Activated CD4-positive, CD25-positive, alpha-beta regulatory T cell treated with anti-CD3 and anti-CD28 coated beads, Interleukin-2, amount 50 U/mL, for 16 hours (primary cell): ENCODE measurements at places on chromosomes 13 and 19.

- peak; percentile 11 for DNase-seq
Observed at GRCh38 chr13:40974460-40975407, 44.4 kb downstream of the ELF1 start.

DNA sequence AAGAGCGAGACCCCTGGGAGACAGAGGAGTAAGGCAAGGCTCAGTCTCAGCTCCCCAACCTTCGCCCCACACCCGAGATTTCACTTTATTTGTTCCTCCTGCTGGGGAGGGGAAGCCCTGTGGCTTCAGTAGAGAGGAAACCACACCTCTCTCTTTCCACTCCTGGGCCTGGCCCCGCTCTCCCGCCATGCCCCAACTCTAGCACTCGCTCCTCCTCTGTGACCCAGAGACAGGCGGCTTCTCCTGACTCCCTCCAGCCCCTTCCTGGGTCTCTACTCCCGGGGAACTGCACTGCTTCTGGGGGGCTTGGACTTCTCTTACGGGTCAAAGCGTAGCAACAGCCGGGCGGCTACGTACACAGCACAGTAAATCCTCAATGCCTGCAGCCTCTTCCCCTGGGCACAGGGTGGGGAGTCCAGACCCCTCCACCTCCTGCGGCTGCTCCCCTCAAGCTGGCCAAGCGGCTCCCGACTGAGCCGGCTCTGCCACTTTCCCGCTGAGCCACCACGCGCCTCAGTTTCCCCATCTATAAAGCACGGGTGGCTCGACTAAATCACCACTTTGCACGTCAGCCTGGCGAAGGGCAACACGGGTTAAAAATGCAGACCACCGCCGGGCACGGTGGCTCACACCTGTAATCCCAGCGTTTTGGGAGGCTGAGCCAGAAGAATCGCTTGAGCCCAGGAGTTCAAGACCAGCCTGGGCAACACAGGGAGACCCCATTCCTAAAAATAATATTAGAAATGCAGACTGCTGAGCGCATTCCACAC lies 1.4 kb downstream of the RNF126 start:
- peak; percentile 34 for DNase-seq

GRCh38 chr13:109667056-109667455 lies 119.3 kb downstream of the IRS2 start:
- no peak for DNase-seq

GRCh38 chr13:61900033-61900432 lies 484.4 kb upstream of the PCDH20 start:
- no peak for DNase-seq

- no peak for DNase-seq
Observed at GRCh38 chr13:67372868-67373464, 142.8 kb upstream of the PCDH9 start.

DNA sequence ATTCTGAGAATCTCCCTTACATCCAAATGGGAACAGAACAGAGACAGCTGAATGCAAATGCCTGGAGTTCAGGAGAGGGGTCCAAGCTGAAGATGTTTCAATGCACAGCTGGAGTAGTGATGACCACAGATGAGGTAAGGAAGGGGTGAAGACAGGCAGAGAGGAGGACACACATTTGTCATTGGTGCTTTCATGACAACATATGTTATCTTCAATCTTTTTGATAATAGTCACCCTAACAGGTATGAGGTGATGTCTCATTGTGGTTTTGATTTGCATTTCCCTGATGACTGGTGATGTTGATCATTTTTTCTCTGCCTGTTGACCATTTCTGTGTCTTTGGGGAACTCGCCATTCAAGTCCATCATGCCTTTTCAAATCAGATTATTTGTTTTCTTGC lies 19.2 kb downstream of the SIGLEC7 start:
- no peak for DNase-seq

DNA sequence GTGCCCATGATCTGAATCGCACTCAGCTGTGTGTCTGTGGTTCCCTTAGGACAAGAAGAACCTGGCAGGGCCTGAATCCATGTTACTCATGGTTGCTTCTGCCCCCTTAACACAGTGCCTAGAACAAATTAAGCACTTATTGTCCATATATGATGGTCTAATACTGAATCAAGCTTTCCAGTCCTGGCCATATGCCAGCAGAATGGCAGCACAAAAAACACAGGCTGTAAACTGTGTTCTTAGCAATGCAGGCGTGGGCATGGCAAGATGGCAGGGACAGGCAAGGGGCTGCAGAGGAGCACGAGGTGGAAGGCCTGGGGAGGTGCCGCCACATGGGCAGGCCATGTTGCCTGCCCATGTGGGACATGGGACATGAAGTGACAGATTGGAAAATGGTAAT lies 68.2 kb downstream of the LATS2 start:
- no peak for DNase-seq

- DNase-seq: no peak
Observed at GRCh38 chr19:20103091-20103740, 25.4 kb downstream of the ZNF90 start.

DNA sequence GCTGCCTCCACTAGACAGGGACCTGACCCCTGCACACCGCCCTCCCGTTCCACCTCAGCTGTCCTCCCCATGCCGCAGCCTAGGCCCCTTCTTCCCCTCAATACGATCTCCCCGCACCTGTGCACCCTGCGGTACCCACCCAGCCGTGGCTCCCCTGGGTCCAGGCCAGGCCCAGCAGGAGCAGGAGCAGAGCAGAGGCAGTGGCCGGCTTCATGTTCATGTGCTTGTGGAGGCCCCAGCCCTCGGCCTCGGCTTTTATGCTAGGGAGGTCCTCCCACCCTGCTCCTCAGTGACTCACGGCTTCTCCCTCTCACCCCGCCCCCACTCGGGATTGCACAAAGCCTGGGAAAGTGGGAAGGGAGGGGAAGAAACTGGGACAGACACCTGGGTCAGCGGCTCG lies 11.4 kb upstream of the KRTDAP start:
- DNase-seq: no peak

DNA sequence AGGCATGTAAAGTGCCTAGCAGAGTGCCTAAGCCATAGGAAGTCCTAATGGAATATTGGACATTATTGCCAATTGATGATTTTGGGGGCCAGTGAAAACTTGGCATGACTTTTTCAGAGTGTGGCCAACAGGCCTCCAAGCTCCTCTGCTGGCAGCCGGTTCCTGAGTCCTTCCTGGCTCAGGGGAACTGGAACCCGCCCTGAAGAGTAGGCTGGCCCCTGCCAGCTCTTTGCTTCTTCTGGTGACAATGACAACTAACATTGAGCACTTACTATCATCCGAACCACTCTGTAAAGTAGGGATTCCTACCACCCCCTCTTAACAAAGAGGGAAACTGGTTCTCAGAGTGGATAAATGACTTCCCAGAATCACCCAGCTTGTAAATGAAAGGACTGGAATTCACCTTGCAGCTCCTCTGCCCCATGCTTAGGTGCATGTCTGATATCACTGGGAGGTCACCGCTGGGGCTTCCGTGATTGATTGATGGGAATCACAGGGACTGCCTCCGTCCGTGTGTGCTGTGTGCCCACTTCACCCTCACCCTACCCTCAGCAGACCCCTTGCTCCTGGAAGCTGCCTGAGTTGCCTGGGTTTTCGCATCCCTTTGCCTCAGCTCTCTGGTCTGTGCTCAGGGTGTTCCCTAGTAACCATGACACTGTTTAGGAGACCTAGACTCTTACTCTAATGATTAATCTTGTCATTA lies 50.6 kb downstream of the TNFRSF19 start:
- no peak for DNase-seq

GRCh38 chr13:111852725-111853518 lies 214.0 kb upstream of the SOX1 start:
- DNase-seq: no peak

DNA sequence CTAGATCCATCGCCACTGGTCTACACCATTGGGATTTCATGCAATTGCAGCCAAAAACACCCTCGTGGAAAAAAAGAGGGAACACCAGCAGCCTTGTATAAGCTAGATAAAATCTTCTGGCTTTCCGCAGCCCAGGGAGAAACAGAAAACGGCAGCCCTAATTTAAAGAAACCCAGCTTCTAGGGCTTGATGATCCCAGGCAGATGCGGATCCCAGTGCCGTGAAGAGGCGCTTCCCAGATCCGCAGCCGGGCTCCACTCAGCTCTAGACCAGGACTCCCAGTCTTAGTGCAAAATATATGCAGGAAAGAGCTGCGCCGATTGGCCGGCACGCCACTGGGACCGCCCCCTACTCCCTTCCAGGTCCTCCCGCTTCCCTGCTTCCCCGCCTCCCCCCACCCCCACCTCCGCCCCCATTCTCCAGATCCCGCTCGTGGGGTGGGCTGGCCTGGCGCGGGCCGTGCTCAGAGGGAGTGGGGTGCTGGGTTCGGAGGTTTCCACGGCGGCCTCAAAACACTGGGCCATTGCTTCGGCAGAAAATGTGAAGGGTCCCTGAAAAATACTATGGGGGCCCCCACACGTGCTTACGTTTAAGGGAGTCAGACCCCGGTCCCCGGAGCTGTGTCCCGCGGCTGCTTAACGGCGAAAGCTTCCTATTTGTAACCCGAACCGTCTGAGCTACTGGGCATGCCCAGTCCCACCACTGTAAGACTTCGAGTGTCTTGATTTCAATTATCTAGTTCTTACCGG lies 63.1 kb downstream of the SERP2 start:
- no peak for DNase-seq
